ENCODE measurements at places on chromosomes 5 and 9. TPM values are rescaled to one million over a fixed set of nuclear protein-coding genes. Genes with fewer than 3 reads are reported as not detected.
A peak's percentile ranks its signal among the peaks of the same experiment; 100 is the strongest.

Gene USP20
- 16.8 TPM for polyA plus RNA-seq

DNA sequence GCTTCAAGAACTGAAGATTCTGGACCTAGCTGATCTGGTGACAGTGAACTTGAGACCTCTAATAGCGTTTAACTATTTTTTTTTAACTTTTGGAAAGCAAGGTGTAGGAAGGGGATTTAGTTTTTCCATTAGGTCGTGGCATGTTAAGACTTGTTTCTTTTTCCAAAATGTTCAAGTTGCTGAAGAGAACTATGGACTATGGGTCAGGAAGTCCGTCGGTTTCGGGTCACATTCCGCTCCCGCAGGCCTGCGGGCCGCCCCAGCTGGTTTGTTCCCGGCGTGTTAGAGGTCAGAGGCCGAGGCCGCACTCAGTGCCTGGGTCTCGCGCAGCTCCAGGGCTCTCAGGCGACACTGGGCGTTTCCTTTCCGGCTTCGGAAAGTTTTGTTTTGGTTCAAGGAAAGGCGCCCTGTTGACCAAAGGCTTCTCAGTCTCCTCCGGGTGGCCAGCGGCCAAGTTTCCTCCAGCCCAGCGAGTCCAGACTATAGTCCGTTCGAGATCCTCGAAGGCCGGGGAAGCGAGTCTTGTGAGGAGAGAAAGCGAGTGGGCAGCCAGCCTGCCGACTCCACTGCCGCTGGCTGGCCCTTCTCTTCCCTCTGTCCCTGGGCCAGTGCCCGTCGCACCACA is 586 bp upstream of the FCHO2 start:
- DNase-seq = no peak

DNA sequence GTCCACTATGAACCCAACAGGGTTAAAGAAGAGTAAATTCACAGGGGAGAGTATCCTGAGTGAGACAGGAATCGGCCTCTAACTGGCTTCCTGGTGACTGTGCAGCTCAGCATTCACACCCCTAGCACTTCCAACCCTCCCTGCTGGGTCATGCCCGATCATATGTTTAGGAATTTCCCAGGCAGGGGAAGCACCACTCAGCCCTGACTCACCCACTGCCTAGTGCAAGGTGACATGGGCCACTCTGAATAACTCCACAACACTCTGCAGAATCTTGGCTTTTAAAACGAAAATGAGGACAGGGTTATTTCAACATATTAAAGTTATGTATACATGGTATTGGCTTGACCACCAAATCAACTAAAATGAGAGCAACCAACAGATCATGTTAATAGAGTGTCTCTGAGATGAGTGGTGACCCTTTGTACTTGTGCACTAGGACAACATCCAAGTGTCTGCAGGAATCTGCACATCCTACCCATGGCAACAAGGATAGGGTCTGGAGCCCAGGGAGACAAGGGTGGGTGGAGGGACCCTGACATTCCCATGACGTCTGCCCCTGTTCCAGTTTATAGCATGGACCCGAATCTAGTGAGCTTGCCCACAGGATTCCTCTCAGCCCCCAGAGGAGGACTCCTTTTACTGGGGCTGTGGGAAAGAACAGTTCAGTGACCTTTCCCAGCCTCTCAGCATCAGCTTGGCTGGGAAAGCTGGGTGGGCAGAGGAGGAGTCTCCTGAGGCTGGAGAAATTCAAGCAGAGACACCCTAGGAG is 485.8 kb downstream of the SEMA5A start:
- DNase-seq = no peak

Gene LCN9
- not detected for polyA plus RNA-seq

DNA sequence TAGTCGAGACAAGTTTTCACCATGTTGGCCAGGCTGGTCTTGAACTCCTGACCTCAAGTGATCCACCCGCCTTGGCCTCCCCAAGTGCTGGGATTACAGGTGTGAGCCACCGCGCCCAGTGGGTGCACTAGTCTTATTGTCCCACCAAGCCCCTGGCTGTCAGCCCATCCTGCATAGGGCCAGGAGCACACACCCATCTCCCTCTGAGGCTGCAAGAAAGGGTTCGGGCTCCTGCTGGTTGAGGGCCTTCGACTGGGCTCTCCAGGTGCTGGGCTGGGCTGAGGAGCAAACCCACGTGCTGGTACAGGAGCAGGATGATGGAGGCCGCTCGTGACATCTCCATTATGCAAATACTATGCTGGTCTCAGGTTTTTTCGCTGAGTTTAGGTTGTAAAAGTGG is 25.1 kb upstream of the RNF130 start:
- no peak for DNase-seq

DNA sequence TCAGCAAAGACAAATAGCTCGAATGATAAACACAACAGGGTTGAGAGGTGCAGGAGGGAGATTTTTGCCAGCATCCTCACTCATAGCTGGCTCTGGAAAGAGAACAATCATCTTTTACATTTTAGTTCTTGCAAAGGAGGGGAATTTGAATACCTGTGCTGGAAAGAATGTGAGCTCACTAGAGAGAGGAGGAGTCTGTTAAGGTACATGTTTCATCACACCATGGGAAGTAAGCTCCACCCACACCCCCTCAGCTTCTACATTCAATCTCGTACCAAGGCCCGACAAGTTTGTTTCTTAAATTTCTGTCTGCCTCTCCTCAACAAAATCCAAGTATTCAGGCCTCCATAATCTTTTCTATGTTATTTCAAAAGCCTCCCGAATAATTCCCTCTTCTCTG is 254.6 kb downstream of the BRINP1 start:
- no peak for DNase-seq

Gene INSL4
- polyA plus RNA-seq = not detected

Gene MARVELD2
- polyA plus RNA-seq = 27.3 TPM

GRCh38 chr5:72282878-72283277 is 37.2 kb downstream of the MRPS27 start:
- DNase-seq = no peak

- DNase-seq = no peak
These were observed 216.6 kb upstream of the EFNA5 start for GRCh38 chr5:107887166-107887943.

Gene PCDHGA8
- 0.30 TPM for polyA plus RNA-seq

GRCh38 chr9:121613009-121613752 is 38.3 kb upstream of the DAB2IP start:
- DNase-seq = no peak

- DNase-seq = no peak
These were observed 12.1 kb upstream of the HAUS6 start for GRCh38 chr9:19114680-19115270.

DNA sequence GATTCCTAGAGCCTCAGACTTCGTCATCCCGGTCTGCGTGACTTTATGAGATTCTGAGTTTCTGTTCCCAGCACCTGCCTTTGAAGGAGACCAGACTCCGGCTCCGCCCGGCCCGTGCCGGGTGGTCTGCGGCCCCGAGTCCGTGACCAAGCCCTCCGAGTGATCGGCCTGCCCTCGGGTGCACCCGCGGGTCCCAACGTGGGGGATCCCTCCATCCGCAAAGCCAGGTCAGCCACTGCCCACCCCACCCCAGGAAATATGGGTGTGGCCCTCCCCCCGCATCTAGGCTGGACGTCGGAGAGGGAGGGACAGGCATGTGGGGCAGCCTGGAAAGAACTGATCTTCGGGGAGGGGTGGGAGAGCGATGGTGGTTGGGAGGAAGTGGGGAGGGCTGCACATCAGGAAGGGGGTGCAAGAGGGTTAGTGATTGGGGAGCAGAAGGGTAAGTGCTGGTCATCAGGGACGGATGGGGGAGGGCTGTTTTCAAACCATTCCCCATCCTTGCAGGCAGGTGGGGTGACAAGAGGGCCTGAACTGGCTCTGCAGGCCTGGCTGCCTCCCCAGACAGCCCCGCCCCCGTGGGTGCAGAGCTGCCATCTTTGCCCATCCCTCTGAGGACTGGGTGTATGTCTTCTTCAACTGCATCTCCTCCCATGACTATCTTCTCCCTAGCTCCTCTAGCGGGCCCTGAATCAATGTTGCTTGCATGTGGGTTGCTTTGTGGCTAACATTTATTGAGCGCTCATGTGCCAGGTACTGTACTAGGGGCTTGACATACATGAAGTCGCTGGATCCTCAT is 747 bp downstream of the LRSAM1 start:
- DNase-seq = no peak

Gene NOXA1
- polyA plus RNA-seq = 4.9 TPM

- DNase-seq = no peak
These were observed 179.1 kb downstream of the MUSK start for GRCh38 chr9:110847671-110848070.

- DNase-seq = no peak
These were observed 463.5 kb upstream of the RGMB start for GRCh38 chr5:98309785-98310598.

DNA sequence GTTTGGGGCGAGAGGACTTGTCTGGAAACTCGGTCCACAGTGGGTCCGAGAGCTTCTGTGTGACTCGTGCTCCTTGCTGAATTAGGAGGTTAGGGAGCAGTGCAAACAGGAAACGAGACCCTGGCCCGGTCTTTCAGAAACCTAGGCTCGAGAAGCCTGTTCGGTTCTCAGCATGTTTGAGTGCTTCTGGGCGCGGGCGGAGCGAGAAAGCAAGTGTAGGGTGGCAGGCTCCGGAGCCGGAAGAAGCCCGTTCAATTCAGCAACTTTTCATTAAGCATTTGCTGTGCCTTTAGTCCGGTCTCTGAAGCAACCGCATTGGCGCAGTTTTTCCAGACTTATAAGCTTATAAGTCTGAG is 547 bp downstream of the CLTA start:
- no peak for DNase-seq

Gene ARHGEF37
- polyA plus RNA-seq = 6.9 TPM

Gene GRM6
- polyA plus RNA-seq = 0.52 TPM

- no peak for DNase-seq
These were observed 7.0 kb downstream of the PDLIM7 start for GRCh38 chr5:177490311-177490991.

GRCh38 chr5:122775550-122776542 is 966 bp downstream of the SNX2 start:
- DNase-seq = peak; percentile 44

Gene PCDHB14
- 10.5 TPM for polyA plus RNA-seq

Gene LCP2
- 4.0 TPM for polyA plus RNA-seq

GRCh38 chr5:53430618-53431252 is 49.7 kb upstream of the FST start:
- DNase-seq = no peak

DNA sequence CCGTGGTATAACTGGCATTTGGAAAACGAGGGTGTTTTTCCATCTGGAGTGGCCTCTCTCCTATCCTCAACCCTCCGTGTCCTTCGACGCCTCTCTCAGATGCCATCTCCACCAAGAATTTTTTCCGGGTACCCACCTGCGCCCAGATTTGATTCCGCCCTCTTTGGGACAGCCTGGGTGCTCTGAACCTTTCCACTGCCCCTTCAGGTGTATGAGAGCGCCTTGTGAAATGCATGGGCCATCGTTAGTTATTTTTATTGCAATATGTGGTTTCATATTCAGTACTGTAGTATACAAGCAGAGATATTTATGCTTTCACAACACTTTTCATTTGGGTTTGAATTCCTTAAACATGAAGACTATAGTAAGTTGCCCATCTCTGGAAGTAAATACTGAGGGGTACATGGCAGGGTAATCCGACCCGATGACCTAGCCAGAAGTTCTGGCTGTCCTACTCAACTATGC is 78.2 kb upstream of the IFNE start:
- no peak for DNase-seq

- no peak for DNase-seq
These were observed 70.7 kb downstream of the CARTPT start for GRCh38 chr5:71789746-71790145.

DNA sequence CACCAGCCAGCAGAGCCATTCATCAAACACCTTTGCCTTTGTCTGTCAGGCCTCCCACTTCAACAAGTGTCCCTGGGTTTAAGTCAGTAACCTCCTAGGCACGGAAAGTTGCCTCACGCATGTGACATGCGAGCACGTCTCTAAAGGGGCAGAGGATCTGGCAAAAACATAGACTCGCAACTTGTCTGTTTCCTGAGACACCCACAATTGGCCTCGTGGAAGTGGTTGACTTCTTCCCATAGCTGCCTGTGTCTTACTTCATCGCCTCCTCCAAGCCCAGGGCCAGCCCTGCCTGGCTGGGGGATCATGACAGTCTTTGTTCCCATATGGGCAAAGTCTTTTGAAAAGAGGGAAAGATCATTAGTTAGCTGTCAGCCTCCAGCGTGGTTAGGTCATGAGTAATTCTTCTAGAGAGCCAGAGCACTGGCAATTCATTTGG is 35.5 kb upstream of the GLRX start:
- DNase-seq = no peak

GRCh38 chr5:148989567-148989966 is 73.3 kb downstream of the SH3TC2 start:
- DNase-seq = no peak

Gene MRPL22
- 52.0 TPM for polyA plus RNA-seq

GRCh38 chr5:133389066-133389590 is 223.2 kb downstream of the FSTL4 start:
- no peak for DNase-seq

Gene OR1J2
- not detected for polyA plus RNA-seq

DNA sequence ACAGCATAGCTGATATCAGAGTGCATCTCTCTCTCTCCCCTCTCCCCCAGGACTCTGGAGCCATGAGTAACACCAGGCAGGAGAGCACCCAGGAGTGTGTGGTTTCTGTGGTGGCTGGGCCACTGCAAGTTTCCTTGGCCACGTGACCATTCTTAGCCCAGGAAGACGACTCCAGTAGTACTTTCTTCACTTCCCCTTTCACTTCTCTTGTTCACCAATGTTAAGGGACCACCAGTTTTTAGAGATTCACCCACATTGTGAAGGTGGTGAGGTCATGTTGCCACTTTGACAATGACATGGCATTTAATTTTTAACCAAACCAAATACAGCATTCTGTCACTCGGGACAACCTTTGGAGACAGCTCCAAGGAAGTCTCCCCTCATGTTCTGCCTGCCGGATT is 17.9 kb upstream of the DAPK1 start:
- DNase-seq = no peak

Measured in right renal cortex interstitium (tissue), 3 donors.